CD4-positive, alpha-beta T cell treated with Interleukin-15 for 4 hours (primary cell): ENCODE measurements at places on chromosomes 7 and 10.

GRCh38 chr10:84196941-84197340, 2.6 kb downstream of the CDHR1 start:
- no peak for DNase-seq

GRCh38 chr7:131173145-131173890, 154.4 kb upstream of the MKLN1 start:
- DNase-seq = no peak

- no peak for DNase-seq
These were observed 45.2 kb downstream of the ELFN1 start for GRCh38 chr7:1715331-1715625.

DNA sequence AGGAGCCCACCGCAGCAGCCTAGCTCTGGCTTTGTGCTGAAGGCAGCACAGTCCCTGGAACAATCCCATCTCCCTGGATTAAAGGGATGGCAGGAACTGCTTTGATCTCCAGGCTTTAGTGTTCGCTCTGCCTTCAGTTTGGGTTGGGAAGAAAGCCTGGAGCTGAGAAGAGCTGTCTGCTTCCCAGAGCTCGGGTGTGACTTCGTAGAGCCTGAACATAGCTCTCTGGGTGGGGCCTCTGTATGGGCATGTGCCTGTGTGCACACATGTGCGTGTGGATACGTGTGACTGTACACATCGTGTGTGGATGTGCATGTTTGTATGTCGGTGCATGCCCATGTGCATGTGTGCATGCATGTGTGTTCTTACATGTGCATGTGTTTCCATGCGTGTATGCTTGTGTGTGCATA, 8.7 kb downstream of the ADCY1 start:
- no peak for DNase-seq

GRCh38 chr7:49787980-49788379, 14.5 kb downstream of the VWC2 start:
- no peak for DNase-seq
